H7 (cell line): ENCODE measurements at places on chromosomes 3 and 15. TPM values are rescaled to one million over a fixed set of nuclear protein-coding genes. Genes with fewer than 3 reads are reported as not detected.
A peak's percentile ranks its signal among the peaks of the same experiment; 100 is the strongest.

DNA sequence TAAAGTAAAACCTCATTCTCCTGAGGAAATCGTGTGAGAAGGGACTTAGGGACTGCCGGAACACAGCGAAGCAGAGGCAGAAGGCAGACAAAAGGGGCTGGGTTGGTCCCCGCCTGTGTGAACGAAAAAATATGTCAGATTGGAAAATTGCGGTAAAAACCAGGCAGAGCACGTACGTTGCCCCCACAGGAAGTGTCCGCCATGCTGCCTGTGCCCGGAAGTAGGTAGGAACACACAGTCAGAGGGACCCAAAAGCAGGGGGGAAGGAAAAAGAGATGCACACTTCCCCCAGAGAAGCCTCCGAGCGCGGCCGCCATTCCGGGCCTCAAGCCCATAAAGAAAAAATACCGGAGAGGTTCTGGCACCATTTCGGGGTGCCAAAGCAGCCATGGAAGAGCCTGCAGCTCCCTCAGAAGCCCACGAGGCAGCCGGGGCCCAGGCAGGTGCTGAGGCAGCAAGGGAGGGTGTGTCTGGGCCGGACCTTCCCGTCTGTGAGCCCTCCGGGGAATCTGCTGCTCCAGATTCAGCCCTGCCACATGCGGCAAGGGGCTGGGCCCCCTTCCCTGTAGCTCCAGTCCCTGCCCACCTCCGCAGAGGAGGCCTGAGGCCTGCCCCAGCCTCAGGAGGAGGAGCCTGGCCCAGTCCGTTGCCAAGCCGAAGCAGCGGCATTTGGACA is at the start of gene MKRN3:
Gene MKRN3 (plus strand): TSS at position 280 of the 676 bp plus-strand sequence. CDS start 109 bp downstream, at position 389.
- no peak for DNase-seq

DNA sequence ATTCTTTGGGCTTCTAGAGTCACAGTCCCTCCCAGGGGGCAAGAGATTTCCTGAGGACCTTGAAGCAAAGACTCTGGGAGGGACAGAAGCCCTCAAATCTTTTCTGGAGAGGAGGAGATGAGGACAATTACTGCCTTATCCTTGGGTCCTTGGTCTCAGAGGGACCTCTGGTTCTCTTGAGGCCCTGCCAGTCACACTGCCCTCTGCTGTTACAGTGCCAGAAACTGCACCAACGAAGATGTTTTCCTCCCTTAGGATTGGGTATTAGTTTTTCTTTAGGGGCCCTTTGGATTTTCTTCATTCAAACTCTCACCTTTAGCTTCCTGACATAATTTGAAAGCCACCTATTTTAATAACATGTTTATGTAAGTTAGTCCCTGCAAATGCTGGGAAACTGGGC is 58.2 kb upstream of the SCN5A start:
- peak; percentile 42 for DNase-seq

- DNase-seq: no peak
These were observed 41.2 kb downstream of the RASGRF1 start for GRCh38 chr15:79049416-79049815.

DNA sequence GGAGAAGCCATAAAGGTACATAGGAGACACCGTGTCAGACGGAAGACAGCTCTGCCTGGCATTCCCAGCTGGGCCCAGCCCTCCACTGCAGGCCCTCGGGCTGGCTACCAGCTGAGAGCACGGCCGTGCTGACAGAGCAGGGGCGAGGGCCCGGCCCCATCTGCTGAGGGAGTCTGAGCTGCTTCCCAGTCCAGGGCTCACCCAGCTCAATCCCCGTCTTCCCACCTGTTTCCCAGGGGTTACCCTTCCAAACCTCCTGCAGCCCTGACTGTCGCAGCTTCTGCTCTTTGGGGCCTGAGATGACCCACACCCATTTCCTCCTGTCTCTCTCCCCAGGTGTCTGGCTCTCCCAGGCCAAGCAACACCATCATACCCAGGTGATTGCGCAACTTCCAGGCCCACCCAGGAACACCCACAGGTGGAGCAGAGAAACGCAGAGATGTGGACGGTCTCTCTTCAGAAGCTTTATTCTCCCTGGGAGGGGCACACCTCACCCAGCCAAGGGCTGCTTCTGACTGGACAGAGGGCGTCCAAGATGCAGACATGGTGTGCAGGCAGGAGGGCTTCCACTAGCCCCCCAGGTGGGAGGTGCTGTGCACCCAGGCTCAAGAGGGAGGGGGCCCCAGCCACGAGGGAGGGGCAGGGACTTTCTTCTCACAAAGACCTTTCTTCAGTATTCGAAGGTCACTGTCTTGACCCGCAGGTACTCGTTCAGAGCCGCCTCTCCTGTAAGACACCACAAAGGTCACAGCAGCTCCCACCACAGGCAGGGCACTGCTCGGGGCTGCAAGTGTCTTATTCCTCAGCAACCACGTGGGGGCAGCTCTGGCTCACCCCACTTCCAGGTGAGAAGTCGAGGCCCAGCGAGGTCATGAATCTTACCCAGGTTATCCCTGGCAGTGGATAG is 19.4 kb upstream of the SLC41A3 start:
- peak; percentile 87 for DNase-seq

DNA sequence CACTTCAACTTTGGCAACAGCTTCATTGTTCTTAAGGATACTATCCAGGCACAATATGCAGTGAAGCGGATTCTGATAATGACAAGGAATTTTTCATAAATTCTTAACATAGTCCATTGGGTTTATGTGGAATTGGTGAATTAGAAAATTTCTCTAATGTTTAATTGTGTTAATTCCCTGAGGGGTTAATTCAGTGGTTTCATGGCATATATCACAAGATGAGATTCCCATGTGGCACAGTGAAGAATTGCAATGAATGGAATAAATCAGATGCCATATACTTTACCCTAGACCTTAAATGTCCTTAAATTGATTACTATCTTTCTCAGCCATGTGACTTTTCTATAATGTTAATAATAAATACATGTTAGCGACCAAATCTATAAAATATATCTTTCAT is 1244.1 kb downstream of the ROBO2 start:
- DNase-seq: no peak

GRCh38 chr15:70569714-70570231 is 193.6 kb downstream of the UACA start:
- DNase-seq: no peak

GRCh38 chr3:113754494-113755159 is 7.8 kb downstream of the ATP6V1A start:
- DNase-seq: no peak

DNA sequence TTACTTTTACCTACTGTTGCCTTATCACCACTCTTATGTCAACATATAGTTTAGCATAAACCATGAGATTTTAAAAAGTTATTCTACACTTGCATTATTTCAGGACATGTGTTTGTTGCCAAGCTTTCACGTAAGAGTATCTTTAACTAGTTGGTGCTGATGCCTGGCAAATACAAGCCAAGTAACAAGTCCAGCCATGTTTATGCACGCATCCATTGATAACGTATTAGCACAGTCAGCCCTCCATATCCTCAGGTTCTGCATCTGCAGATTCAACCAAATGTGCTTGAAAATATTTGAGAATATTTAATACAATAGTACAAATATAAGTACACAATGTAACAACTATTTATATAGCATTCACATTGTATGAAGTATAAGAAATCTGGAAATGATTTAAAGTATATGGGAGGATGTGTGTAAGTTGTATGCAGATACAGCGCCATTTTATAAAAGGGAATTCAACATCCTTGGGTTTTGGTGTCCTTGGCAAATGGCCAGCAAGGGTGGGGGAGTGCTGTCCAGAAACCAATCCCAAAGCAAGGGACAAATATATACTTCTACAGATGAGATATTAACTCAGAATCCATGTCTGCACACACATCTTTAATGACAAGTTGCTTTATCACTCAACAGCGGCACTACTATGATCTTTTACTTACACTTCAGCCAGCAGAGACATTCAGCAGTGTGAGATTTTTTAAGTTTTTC is 8.7 kb upstream of the SETD5 start:
- no peak for DNase-seq

- no peak for DNase-seq
These were observed 24.6 kb upstream of the SACM1L start for GRCh38 chr3:45664578-45664977.

DNA sequence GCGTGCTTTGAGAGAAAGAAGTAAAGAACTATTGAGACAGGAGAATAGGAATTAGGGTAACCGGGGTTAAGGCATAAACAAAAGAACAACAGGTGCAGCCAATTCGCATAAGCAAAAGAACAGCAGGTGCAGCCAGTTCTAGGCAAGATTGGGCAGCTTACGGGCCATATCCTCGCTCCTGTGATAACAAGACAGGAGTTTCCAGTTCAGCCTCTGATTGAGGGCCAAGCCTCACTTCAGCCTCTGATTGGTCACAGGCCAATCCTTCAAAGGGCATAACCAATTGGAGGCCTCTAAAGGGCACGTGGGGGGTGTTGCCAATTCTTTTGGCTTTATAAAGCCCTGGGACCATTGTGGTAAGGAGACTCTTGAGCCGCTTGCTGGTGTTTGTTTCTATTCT is 143.5 kb downstream of the GADL1 start:
- DNase-seq: peak; percentile 8

DNA sequence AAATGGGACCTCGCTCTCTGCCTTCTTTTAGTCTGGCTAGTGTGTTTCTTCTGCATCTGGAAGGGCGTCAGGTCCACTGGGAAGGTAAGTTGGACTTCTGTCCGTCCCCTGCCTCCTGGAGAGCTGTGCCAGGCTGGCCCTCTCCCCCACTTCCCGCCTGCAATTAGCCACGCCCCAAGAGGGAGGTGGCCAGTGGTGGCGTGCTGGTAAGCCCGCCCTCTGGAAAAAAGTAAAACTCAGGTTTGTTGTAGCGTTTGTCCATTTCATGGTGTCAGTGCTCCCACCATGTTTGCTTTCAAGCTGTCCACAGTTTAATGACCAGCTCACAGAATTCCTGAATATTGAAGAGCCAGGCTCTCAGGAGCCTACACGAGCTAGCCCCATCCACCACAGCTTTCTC is 55.6 kb downstream of the SLC6A6 start:
- peak; percentile 94 for DNase-seq

DNA sequence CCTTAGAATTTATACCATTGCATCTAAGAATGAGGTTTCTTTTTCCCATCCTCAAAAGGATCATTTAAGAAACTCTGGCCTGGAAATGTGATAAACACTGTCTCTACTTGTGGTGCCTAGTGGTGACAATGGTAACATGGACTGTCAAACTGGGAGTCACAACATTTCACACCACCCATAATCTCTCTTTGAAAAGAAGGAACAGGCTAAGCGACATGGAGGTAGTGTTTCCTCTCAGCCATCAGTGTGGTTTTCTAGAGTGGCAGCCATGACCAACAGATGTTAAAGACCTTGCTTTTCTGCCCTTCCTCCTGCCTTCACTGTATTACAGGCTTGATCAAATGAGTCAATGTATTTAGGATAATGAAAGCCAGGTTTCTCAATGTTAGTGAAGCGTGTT is 283.1 kb upstream of the STAC start:
- no peak for DNase-seq

- DNase-seq: no peak
These were observed 40.2 kb upstream of the SLC6A11 start for GRCh38 chr3:10775828-10776227.

DNA sequence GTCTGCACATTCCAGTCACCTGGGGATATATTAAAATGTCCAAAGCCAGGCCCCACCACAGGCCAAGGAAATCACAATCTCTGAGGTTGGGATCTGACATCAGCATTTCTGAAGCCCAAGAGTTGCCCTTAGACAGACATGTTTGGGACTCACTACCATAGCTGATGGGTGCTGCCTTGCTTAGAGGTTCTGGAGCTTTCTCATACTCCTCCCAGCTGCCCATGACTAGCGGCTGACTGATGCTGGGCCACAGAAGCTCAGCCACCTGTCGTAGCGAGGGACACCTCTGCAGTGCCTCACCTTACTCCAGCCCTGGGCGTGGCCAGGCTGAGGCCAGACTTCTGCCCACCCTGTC is 58.8 kb upstream of the XCR1 start:
- no peak for DNase-seq

DNA sequence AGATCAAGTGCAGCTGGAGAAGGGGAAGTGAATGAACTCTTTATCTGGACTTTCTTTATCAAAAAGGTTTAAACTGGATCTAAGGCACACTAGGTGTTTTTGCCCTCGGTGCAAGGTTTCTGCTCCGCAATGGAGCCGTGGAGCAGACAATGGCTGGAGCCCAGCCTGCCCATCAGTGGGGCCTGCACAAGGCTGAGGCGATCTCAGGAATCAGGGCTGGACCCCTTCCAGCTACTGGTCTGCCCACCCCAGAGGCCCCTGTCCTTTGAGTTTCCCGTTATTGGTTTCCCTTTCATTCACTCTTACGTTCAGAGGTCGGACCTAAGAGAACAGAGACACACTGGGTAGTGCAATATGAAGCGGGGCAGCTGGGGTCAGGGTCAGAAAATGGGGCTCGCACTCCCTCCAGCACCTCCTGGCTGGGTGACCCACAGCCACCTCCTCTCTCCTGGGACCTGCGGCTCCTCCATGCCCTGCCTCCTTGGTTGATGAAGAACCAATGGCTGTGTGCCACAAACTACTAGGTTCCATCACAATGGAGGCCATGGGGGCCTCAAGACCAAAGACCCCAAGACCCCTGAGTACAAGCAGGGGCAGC is 164.6 kb downstream of the CHSY1 start:
- DNase-seq: no peak

DNA sequence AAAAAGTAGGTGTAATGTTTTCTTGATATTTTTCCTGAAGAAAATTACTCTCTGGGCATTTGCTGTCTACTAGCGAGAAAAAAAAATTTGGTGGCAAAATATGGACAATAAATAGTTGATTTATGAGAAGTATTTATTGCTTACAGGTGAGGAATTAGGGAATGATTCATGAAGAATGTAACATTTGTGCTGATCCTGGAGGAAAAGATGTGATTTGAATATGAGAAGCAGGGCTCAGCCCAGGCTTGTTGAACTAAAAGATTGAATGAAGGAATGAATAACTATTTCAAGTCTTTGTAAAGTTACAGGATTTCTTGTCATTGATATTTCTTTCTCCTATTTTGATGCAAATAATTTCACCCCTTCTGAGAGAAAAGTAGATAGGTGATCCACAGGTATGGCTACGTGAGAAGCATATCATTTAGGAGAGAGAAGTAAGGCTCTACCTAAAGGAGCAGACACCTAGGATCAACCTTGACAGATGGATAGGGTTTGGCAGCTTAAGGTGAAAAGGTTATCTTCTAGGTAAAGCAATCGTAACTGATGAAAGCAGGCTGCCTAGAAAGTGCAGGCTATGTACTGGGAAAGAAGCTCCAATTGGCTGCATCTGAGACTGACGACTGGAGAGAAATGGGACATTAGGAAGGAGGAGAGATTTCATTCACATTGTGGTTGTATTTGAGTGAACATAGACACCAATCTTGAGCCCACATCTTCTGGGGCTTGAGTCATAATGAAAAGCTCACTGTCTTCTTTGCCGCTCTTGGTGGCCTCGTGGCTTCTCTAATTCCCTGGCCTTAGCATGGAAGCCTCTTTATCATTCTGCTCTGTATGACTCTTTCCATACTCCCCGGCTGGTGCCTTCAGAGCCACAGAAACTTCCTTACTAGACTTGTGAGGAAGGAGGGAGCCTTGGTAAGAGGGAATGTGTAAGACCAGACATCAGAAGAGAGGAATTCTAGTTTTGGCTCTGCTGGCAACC is 106.5 kb downstream of the P3H2 start:
- no peak for DNase-seq

- no peak for DNase-seq
These were observed 352.3 kb downstream of the ROBO2 start for GRCh38 chr3:77392181-77392580.

CCDC54 gene
- total RNA-seq: not detected in 2 replicates

NOX5 gene
- not detected in 2 replicates for total RNA-seq

PLSCR2 gene
- total RNA-seq: 5.1 TPM in 1 of 2 replicates, not detected in the other

MORC1 gene
- total RNA-seq: not detected in 2 replicates

CKMT1A gene
- 14.9 and 26.1 TPM in 2 replicates for total RNA-seq

CCDC9B gene
- 0.03 and 0.18 TPM in 2 replicates for total RNA-seq

EEF1AKMT4 gene
- 10.1 and 15.2 TPM in 2 replicates for total RNA-seq

MYL3 gene
- 3.0 and 4.1 TPM in 2 replicates for total RNA-seq

LYZL4 gene
- total RNA-seq: not detected in 2 replicates

ADAMTSL3 gene
- 0.48 and 0.67 TPM in 2 replicates for total RNA-seq

ZBED2 gene
- total RNA-seq: not detected in 2 replicates

RYK gene
- total RNA-seq: 74.7 and 79.2 TPM in 2 replicates
